ENCODE measurements at places on chromosomes 1 and 21.

DNA sequence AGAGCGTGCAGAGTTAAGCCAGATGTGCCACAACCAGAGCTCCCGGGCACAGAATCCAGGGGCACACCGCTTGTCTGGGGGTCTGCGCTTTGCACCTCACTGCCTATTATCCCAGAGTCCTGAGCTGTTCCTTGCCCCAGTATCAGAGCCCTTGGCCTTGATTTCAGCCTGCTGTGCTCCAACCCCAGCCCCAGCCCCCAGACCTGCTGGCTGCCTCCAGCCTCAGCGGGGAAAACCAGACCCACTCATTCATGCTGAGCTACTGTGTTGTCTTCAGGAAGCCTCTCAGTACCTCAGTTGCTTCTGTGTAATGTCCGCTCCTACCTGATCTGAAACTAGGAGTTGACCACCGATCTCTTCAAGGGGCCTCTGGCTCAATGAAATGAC is 1.1 kb downstream of the IKBKE start:
- no peak for DNase-seq

DNA sequence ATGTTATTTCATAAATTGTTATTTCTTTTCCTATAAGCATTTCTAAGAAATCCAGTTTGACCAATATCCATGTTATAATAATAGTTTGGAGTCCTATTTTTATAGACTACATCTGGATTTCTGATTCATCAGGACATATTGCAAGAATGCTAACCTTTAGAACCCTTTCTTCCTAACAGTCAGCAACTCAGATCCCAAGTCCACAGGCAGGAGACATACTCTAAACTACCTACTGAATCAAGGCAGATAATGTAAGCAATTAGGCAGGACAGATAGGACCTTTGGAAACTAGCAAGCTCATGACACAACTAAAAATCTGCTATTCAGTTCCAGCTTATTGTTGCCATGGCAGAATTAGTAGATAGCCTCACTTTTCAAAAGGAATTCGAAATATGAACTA is 104.1 kb downstream of the DENND1B start:
- no peak for DNase-seq

GRCh38 chr21:37877171-37877570 is 39.1 kb downstream of the KCNJ6 start:
- DNase-seq = no peak

GRCh38 chr1:214727274-214727673 is 124.3 kb downstream of the CENPF start:
- DNase-seq = no peak

GRCh38 chr1:61539720-61540462 is 185.1 kb downstream of the TM2D1 start:
- DNase-seq = no peak

DNA sequence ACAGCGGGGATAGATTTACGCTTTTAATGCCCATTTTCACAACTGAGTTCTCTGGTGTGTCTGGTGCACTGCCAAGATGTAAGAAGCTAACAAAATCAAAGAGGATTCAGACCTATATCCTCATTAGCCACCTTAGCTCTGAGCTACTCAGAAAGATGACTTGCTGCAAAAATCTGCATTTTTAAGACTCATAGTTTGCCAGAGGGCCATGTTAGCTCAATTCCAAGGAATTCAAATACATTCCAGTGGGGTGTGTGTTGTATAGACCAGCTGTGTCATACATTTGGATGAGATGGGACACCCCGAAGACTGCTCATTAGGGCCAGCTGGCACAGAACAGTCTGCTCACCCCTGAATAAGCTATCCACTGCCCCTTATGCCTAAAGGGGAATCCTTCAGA is 8.9 kb downstream of the DENND2D start:
- no peak for DNase-seq
